Smooth muscle cell of the brain vasculature (primary cell): ENCODE measurements at places on chromosomes 5 and 9.

DNA sequence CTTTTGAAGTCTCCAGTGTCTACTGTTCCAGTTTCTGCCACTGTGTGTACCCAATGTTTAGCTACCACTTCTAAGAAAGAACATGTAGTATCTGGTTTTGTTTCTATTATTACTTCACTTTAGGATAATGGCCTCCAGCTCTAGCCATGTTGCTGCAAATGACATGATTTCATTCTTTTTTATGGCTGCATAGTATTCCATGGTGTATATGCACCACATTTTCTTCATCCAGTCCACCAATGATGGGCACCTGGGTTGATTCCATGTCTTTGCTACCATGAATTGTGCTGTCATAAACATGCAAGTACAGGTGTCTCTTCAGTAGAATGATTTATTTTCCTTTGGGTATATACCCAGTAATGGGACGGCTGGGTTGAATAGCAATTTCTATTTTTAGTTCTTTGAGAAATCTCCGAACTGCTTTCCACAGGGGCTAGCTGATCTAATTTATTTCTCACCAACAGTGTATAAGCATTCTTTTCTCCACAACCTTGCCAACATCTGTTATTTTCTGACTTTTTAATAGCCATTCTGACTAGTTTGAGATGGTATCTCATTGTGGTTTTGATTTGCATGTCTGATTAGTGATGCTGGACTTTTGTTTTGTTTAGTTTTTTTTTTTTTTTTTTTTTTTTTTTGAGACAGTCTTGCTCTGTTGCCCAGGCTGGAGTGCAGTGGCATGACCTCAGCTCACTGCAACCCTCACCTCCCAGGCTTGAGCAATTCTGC is 68.9 kb downstream of the WDR41 start:
- no peak for DNase-seq

GRCh38 chr5:10987276-10987924 is 226.4 kb upstream of the DAP start:
- no peak for DNase-seq

GRCh38 chr5:73311291-73312110 is 137.1 kb downstream of the FOXD1 start:
- DNase-seq = peak; percentile 69

DNA sequence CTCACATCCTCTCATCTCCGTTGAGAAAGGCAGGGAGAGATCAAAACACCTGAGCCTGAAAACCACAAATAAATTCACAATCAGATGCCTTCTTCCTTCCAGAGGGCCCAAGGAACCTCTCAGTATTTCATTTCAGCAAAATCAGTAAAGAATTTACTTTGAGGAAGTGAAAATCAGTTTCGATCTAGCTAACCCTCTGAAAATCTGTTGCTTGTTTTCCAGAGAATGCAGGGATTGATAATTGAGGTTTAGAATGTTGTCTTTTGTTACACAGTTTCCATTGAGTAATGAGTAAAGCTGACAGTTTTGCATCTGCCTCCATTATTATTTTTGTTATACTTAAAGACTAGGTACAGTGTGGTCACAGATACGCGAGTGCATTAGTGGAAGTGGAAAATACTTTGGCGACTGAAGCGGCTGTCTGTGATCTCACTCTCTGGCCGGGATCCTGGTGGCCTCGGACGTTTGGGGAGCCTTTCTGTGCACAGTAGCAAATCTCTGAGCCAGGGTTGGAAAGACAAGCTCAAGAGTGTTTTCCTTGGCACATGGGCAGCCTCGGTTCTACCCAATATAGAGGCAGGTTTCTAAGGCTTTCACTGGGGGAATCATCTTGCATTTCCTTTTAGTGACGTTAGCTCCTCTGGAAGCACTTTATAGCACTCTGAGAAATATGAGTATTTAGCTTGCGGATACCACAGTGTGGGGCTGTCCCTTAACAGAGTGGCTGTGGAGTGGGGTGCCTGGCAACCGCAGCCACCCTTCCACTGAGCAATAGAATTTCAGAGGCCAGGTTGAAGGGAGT is 32.2 kb upstream of the ANGPTL2 start:
- DNase-seq = no peak

- no peak for DNase-seq
Measured at GRCh38 chr9:125594223-125594610, 112.8 kb downstream of the MAPKAP1 start.

DNA sequence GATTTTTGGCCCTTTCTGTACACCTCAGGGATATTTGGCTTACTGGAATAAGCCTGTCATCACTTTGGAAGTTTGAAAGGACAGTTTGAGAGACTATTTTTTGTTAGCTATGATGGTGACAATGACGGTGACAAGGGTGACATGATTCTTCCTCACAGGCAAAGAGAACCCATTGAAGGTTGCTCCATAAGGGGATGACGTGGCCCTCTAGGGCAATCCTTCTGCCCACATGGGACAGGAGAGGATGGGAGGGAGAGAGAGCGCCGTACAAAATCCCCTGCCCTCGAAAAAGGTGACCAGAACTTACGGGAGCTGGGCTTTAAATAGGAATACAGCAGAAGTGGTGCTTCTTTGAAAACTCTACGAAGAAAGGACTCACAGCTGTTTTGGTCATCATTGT is 22.6 kb downstream of the HRH2 start:
- DNase-seq = no peak

- DNase-seq = no peak
Measured at GRCh38 chr5:96927008-96927407, 8.9 kb upstream of the LNPEP start.

GRCh38 chr5:18968966-18969365 is 1019.0 kb downstream of the CDH18 start:
- DNase-seq = no peak

DNA sequence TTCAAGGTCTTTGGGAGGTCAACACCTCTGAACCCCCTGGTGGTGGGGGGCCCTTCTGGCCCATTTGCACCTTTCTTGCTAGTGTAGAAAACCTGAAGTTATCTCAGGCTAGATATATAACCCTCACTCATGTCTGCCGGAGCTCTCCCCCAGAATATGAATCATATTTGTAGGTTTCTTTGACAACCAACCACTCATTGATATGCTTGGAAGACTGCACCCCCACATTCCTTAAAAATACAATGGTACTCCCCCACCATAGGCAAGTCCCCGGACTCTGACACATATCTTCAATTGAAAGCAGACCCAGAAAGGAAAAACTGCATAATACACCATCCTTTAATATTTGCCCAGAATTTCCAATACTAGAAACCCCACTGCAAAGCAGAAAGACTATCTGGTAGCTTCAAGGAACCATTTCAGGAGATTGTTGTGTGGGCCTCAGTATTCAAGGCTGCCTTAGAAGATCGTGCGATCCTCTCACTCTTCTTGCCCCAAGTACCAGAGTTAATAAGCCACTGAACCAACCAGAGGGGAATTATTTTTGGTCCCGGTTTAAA is 978 bp upstream of the UBE2B start:
- no peak for DNase-seq

DNA sequence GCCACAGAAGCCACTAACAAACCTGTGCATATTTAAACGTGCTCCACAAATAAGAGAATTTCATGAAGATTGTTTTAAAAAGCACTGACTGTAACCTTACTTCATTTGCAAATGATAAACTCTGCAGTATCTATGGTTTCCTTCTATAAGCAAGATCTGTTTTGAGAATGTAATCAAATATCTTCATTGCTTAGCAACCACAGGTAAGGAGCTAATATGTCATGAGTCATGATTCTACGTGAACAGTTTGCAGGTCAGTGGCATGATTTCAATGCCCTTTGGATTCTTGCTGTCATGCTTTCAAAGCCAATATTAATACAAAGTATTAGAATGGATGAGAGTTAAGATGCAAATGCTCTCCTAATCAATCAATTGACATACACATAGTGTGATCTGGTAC is 325.0 kb downstream of the EDIL3 start:
- no peak for DNase-seq

- DNase-seq = no peak
Measured at GRCh38 chr9:4936277-4936676, 48.8 kb upstream of the JAK2 start.

- no peak for DNase-seq
Measured at GRCh38 chr9:92740446-92740961, 24.1 kb downstream of the BICD2 start.
